ENCODE measurements at places on chromosomes 2 and 18.

DNA sequence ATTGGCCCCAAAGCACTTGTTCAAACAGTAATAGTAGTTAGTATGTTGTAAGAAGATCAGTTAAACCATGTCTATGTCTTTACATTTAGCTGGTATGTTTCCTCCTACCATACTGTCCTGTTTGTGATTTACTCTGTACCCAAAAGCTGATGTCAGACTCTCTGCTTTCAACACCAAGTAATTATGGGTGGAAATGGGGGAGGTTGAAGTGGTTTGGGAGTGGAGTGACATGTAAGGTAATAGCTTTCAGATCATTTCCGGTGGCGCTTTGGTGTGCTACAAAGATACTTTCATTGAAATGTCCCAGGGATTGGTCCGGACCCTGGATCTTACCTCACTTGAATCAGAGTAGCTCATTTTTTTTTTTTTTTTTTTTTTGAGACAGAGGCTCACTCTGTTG lies 39.7 kb upstream of the TGIF1 start:
- no peak for DNase-seq

DNA sequence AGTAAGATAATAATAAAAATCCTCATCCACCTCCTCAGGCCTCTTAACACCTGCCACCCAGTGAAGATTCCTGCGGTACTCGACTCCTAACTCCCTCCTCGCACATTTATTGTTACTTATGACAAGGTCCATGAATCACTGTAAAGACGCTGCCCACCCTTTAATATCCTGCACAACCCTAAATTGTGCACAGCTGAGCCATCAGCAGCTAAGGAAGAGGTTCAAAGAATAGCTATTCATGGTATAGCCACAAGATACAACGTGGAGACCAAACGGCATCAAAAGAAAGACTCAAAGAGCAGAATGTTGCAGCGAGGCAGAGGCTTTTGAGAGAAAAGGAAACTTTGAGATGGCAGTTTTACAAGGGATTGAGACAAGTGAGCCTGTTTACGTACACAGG lies 266.3 kb downstream of the SATB2 start:
- no peak for DNase-seq

DNA sequence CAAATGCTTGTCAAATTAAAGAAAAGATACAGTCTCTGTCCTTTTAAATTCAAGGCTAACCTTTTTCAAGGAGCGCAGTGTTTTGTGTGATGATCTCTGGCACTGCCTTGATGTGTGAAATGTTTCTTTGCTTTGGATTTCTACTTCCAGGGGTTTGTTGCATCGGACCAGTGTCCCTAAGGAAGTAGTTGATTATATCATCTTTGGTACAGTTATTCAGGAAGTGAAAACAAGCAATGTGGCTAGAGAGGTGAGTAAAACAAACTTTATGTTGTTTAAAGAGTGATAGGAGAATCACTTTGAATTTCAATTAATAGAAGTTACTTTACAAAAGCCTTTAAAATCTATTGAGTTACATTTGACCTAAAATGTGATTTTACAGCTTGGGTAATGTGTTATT lies 28.8 kb downstream of the HADHB start:
- no peak for DNase-seq

DNA sequence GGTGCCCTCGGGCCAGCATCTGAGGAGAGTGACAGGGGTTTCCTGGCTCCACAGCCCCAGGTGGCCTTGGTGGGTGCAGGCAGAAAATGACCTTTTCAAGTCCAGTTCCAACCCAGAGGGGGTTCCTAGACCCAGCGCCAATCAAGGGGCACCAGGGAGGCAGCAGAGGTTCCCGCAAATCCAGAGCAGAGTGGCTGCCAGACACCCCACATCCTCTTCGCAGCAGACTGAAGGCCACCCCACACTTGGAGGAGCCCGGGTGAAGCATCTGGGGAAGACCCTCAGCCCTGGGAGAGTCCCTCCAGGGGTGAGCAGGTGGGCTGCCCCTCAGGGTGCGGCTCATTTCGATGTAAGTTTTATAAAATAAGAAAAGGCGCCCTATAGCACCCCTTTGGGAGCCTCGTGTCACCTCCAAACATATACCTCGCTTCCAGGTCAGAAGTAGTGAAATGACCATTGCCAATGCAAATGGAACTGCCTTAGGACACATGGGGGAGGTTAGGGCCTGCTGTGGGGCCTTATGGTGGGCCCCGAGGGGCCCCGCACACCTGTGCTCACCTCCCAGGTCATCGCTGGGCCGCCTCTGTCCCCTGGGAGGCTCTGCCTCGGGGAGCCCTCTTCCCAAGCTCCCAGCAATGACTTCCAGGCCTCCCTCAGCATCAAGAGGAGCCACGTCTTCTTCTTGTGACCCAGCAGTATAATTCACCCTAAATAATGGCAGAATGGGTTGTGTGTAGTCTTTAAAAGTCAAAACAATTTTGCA lies 11.0 kb downstream of the RTP5 start:
- no peak for DNase-seq

GRCh38 chr2:65901756-65902155 lies 469.4 kb upstream of the SPRED2 start:
- DNase-seq: no peak

DNA sequence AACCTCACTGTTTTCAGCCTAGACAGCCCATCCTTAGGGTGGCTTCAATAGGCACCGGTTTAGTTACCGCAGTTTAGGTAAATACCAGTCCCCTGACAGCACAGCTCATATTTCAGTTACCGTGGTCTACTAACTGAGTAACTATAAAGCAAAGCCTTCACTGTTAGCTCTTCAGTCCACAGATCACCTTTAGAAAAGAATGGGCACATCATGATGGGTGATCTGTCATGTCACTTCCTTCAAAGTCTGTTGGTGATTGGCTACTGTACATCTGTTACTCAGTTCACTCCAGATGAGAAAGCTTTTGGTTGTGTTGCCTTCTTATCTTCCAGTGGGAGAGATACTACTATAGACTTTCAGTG lies 21.0 kb downstream of the SLC20A1 start:
- DNase-seq: peak; percentile 23

- DNase-seq: peak; percentile 2
Observed at GRCh38 chr2:217836901-217837491, 165.8 kb downstream of the TNS1 start.

GRCh38 chr2:142867136-142867535 lies 10.3 kb upstream of the KYNU start:
- DNase-seq: no peak

GRCh38 chr2:189506514-189506976 lies 65.3 kb downstream of the WDR75 start:
- peak; percentile 44 for DNase-seq

GRCh38 chr2:41966431-41966893 lies 81.4 kb upstream of the PKDCC start:
- DNase-seq: peak; percentile 69
